Stimulated activated CD8-positive, alpha-beta memory T cell treated with anti-CD3 and anti-CD28 coated beads, Interleukin-4, amount 100 ng/mL, for 1 hour (primary cell): ENCODE measurements at places on chromosomes 12 and 14.

DNA sequence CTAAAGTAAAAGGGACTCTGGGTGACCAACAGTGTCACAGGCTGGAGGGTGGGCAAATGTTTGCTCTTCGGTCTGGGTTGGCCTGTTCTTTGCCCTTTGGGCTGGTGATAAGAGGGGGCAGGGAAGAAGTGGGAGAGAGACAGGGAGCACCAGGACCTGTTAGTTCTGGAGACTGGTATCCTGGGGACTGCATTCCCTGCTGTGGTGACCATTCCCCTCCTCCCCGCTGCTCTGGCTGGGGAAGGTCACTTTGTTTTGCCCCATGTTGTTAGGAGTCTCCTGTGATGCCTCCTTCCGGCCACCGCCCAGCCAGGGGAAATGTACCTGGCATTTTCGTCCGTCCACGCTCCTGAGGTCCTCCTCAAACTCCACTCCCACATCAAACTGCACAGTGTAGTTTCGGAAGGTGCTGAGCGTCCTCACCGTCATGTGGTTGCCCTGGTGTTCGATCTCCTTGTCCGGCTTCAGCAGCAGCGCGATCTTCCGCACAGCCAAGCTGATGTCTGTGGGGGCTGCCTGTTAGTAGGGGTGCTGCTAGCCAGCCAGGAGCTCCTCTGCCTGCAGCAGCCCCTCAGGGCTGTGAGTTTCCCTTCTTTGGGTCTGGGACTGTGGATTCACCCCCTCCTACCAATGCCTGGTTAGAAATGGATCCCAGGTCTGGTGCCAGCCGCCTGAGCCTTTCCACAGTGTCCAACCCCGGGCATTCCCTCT, 618 bp downstream of the RBP5 start:
- DNase-seq: no peak

- DNase-seq: no peak
These were observed 89.0 kb downstream of the AKAP6 start for GRCh38 chr14:32417956-32418552.

- DNase-seq: no peak
These were observed 36.1 kb downstream of the PELI2 start for GRCh38 chr14:56154321-56154720.

DNA sequence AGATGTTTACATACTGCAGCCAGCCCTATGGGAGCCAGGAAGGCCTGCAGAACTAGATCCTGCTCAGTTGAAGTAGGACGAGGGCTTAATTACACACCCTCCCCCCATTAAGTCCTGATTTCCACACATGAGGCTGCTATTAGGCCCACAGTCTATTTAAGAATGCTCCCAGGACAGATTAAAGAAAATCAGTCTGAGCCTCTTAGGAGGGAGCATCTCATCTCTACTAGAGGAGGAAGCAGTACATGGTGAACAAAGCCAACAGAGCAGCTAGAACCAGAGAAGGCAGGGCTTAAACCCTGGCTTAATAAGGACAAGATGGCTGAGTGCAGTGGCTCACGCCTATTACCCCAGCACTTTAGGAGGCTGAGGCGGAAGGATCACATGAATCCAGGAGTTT, 55.8 kb upstream of the ARHGAP5 start:
- DNase-seq: no peak

- no peak for DNase-seq
These were observed 383.4 kb downstream of the KCNH5 start for GRCh38 chr14:62661818-62662217.

DNA sequence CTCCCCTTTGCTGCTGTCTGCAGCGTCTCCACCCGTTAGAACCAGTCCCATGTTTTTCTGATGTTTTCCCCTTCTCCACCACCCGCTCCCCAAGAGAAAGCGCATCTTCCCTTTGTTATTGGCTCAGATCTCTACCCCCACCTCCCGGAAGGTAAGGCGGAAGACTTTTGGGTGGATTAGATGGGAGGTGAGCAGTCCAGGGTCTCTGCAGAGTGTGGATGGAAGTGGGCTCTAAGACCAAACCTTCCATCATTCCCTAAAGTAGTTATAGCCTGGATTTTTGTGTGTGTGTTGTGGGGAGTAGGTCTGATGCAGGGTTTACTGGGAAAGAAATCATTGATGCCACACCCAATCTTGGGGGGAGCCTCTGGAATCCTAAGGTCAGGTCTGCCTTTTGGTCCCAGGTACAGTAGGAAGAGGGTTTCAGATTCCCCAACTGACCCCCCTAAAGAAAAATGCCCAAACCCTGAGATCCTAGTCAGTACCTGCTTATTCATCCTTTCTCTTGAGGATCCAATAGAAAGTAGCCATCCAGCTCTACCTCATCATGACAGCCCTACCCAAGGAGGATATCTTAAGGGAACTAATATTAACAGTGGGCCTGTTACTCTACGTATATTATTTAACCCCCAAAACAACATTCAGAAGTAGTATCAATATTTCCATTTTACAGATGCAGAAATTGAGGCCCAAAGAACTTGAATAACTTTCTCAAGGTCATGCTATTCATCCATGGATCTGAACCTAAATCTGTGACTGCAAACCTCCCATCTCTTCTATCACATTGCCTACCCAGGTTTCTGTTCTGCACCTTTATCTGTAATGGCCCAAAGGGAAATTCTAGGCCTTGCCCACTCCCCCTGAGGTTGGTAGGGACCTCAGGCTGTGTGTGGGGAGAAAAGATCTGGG, 1.1 kb downstream of the KIF5A start:
- DNase-seq: no peak

GRCh38 chr14:96590190-96590864, 88.1 kb downstream of the PAPOLA start:
- no peak for DNase-seq

GRCh38 chr14:78088916-78089315, 81.3 kb upstream of the NRXN3 start:
- no peak for DNase-seq

GRCh38 chr12:92551210-92551609, 151.6 kb upstream of the PLEKHG7 start:
- no peak for DNase-seq

GRCh38 chr12:131915000-131915689, 13.9 kb upstream of the PUS1 start:
- no peak for DNase-seq

DNA sequence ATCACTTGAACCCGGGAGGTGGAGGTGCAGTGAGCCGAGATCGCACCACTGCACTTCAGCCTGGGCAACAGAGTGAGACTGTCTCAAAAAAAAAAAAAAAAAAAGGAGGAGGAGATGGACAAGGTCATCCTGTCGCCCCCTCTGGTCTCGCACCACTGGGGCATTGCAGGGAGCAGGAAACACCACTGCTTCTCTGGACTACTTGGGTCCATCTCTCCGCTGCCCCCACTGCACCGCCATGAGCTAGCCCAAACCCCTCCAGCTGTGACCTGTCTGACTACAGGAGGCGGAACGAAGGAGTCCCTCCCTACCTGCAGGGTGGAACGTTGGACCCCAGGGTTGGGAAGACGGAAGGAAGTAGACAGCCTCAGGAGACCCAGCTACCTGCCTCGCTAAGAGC, 18.2 kb upstream of the FAM222A start:
- DNase-seq: no peak

- no peak for DNase-seq
These were observed 59.8 kb upstream of the KIF21A start for GRCh38 chr12:39502726-39503125.

DNA sequence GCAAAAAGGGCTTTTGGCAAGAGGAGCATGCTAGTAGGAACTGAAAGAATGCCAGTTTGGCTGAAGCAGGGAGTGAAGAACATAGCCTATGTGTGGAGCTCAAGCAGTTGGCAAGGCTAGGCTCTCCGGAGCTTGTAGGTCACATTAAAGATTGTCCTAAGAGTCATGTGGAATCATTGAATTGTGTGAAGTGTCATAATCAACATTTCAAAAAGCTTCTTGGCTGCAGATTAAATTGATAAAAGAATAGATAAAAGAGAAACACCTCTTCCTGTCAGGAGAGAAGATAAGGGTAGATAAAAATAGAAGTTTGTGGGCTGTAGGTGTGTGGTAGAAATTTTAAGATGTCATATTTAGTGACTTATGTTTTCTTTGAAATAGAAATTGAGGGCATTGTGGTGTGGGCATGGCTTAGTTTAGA, 36.1 kb downstream of the CPSF6 start:
- DNase-seq: no peak

DNA sequence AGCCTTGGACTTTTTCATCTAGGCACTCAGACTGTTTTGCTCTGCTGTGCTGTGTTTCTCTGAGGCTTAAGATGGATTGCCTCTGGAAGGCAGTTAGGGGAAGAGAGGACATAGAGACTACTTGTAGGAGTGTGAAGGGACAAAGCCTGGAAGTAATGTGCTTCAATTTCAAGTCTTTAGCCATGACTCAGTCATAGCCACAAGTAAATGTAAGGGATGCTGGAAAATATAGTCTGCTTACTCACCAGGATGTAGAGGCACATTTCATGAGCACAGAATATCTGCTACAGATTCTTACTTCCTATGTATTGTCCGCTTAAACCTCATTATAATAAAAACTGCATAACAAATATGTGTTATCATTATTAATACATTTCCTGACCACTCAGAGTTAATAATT, 794.3 kb upstream of the NOVA1 start:
- DNase-seq: no peak

- DNase-seq: no peak
These were observed 15.0 kb downstream of the DTD2 start for GRCh38 chr14:31442284-31442683.

- no peak for DNase-seq
These were observed 450.3 kb downstream of the RMST start for GRCh38 chr12:97912943-97913342.

- no peak for DNase-seq
These were observed 137.4 kb downstream of the AEBP2 start for GRCh38 chr12:19576506-19577280.

GRCh38 chr14:33275879-33276278, 337.2 kb downstream of the NPAS3 start:
- DNase-seq: no peak

GRCh38 chr14:33958605-33959226, 7.8 kb upstream of the EGLN3 start:
- DNase-seq: no peak

- no peak for DNase-seq
These were observed 116.7 kb downstream of the TMTC1 start for GRCh38 chr12:29667011-29667410.

GRCh38 chr14:94886931-94887330, 117.0 kb upstream of the GSC start:
- DNase-seq: no peak

DNA sequence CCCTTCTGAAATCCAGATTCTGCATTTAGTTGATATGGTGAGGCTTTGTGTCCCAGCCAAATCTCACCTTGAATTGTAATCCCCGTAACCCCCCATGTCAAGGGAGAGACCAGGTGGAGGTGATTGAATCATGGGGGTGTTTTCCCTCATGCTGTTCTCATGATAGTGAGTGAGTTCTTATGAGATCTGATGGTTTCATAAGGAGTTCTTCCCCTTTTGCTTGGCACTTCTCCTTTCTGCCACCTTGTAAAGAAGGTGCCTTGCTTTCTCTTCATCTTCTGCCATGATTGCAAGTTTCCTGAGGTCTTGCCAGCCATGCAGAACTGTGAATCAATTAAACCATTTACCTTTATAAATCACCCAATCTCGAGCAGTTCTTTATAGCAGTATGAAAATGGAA, 23.1 kb upstream of the C12orf42 start:
- DNase-seq: no peak

- DNase-seq: no peak
These were observed 411 bp downstream of the BTBD7 start for GRCh38 chr14:93332397-93332852.

- DNase-seq: peak; percentile 66
These were observed at the start of gene FRS2 for GRCh38 chr12:69470189-69471075. Gene FRS2, plus strand, starts transcription at chr12:69470388. Its CDS starts 98,643 bp downstream, at chr12:69569031.

DNA sequence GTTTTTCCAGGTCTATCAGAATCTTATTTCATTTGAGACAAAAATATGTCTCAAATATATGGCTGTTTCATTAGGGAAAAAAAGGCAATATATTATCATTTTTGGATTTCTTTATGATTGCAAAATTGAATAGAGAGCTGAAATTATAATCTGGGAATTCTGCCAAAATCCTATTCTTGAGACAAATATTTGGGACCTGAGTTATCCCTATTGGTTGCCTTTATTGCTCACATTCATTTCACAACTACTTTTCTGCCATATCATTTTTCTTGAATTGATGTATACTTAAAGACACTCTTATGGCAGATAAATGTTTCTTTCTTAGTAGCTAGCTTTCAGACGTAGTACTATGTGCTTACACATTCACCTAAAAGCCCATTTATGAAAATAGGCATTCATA, 241.6 kb upstream of the NOVA1 start:
- no peak for DNase-seq

DNA sequence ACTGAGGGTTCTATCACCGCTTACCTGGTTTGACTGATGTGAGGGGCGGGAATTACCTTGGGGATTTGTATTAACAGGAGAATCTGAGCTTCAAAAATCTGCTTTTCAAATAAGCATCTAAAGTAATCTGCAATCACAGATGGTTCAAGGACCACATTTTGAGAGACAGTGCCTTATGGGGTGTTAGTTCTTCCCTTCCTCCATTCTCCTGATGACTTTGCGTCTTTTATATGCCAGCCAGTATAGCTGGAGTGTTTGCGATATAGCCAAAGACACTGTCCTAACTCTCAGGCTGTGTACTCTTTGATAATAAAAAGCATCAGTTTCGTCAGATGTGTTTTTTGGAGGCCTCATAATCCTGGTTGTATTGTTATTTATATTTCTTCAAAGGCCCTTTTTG, 39.5 kb downstream of the PPHLN1 start:
- no peak for DNase-seq

DNA sequence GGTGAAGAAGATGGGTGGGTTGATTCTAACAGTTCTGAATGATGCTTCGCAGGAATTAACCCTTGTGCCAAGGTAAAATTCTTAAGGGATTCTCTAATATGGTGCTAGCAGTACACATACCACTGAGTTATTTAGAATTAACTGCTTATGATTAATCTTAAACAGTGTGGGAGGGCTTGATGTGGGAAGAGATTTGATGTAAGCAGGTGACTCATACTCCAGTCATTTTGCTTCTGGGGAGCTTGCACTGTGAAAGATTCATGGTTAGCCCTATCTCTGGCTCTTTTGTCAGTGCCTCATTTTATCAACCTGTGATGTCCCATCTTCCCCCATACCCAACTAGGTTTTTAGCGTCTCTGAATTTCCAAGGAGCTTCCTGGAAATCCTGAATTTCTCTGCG, 83.8 kb downstream of the NRXN3 start:
- DNase-seq: no peak

DNA sequence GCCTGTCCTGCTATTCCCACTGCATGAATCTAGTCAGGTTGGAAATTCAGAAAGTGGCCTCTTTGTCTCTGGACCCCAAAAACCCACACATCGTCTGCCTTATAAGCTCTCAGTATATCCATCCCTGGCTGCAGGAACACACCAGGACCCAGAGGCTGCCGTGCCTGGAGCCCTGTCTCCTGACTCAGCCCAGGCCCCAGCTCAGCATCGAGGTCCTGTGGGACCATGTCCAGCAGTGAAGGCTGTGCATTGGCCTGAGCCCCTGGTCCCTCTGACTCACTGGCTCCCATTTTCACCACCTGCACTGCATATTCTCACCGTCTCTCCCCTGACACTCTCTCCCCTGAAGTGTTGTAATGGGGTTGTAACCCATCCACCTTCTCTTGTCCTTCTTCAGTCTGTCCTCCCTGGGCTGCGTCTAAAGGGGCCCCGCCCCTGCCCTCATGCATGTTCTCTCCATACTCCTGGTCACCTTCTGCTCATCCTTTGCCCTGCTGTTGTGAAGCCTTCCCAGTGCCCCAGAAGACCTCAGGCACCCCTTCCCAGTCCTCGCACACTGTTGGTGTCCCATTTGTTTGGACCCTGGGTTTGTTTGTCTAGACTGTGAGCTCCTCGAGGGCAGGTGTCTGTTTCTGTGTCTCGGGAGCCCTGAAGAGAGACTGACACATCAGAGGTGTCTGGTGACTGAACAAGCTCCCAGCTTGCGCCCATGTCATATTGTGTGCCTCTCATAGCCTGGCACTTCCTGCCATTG, 43.8 kb downstream of the EVL start:
- no peak for DNase-seq
